ENCODE measurements at places on chromosomes 5 and 9.

- no peak for DNase-seq
Measured at GRCh38 chr5:112930082-112930344, 8.0 kb upstream of the REEP5 start.

DNA sequence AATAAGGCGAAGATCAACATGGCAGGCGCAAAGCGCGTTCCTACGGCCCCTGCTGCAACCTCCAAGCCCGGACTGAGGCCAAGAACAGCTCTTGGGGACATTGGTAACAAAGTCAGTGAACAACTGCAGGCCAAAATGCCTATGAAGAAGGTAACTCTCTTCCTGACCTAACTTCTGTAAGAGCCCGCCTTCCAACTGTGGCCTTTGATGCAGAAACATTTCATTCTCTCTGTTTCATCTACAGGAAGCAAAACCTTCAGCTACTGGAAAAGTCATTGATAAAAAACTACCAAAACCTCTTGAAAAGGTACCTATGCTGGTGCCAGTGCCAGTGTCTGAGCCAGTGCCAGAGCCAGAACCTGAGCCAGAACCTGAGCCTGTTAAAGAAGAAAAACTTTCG is 979 bp downstream of the CCNB1 start:
- no peak for DNase-seq

GRCh38 chr9:81680506-81680905 is 8.8 kb downstream of the TLE1 start:
- no peak for DNase-seq

GRCh38 chr9:84755380-84755779 is 85.9 kb downstream of the NTRK2 start:
- no peak for DNase-seq

DNA sequence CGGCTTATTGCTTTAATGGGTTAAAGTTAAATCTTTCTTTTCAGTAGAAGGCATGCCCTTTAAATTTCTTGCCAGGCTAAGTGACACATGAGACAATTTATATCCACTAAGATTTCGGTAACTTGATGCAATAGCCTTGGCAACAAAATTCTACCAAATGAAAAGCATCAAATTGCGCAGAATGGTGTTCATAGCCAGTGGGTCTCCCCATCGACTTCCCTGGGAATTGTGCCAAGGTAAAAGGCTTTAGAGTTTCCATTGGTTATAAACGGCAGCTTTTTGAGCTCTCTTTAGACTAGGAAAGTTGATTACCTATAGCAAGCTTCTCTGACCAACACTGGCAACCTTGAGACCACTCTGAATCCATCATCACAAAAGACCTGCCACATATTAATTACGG is 358.4 kb downstream of the ARRDC3 start:
- no peak for DNase-seq

GRCh38 chr5:151676314-151676712 is 10.4 kb downstream of the SPARC start:
- DNase-seq = no peak

- no peak for DNase-seq
Measured at GRCh38 chr5:57422341-57422740, 60.3 kb downstream of the ACTBL2 start.

DNA sequence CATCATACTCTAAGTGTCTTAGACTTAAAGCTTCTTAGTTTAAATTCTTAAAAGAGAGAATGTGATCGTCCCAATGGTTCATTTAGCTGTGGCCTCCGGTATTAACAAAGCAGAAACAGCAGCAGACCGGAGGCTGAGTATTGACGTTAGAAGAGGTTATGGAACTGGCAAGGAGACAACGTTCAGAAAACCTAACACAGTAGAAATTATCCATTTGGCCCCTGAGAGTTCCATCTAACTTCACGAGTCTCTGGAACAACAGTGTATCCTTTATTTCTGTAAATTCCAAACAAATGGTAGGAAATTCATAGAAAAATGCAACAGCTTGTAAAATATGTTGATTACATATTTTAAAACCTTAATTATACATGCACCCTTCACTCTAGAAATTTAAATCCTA is 107.3 kb upstream of the PTGER4 start:
- DNase-seq = no peak

GRCh38 chr5:10753178-10753577 is 7.9 kb downstream of the DAP start:
- DNase-seq = no peak

GRCh38 chr5:135397084-135397483 is 1.9 kb downstream of the MACROH2A1 start:
- no peak for DNase-seq

DNA sequence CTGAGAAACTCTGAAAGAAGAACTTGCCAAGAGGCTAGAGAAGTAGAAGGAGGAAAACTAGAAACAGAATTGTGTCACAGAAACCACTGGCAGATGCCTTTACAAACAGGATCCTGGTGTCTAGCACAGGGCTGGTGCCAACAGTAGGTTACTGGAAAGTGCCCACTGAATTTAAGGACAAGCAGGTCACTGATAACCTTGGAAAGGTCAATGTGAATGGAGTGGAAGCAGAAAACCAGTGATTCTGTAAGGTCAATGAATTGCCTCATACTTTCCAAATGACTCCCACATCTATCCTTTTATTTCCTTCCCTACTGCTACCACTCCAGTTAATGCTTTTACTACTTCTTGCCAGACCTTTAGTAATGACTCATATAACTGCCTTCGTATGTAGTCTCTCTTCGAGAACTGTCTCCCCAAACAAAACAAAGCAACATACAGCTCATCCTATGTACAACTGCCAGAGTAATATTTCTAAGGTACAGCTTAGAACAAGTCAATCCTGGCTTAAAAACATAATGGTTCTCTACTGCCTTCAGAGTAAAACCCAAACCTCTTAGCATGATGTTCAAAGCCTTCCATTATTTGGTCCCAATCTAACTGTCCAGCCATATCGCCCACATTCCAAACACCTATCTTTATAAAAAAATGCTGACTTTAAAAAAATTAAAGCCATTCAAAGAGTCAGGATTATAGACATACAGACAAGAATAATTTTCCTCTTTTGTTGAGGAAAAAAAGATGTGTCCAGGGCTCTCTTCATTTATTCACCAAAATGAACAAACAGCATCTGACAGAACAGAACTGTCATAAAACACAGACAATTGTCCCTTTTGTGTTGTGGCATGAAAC is 52.5 kb downstream of the NR3C1 start:
- no peak for DNase-seq

GRCh38 chr5:146675636-146676035 is 159.6 kb upstream of the GPR151 start:
- no peak for DNase-seq

- DNase-seq = peak; percentile 15
Measured at GRCh38 chr5:8184455-8185063, 315.6 kb downstream of the MTRR start.

GRCh38 chr5:157511651-157512644 is 51.9 kb downstream of the NIPAL4 start:
- DNase-seq = no peak

DNA sequence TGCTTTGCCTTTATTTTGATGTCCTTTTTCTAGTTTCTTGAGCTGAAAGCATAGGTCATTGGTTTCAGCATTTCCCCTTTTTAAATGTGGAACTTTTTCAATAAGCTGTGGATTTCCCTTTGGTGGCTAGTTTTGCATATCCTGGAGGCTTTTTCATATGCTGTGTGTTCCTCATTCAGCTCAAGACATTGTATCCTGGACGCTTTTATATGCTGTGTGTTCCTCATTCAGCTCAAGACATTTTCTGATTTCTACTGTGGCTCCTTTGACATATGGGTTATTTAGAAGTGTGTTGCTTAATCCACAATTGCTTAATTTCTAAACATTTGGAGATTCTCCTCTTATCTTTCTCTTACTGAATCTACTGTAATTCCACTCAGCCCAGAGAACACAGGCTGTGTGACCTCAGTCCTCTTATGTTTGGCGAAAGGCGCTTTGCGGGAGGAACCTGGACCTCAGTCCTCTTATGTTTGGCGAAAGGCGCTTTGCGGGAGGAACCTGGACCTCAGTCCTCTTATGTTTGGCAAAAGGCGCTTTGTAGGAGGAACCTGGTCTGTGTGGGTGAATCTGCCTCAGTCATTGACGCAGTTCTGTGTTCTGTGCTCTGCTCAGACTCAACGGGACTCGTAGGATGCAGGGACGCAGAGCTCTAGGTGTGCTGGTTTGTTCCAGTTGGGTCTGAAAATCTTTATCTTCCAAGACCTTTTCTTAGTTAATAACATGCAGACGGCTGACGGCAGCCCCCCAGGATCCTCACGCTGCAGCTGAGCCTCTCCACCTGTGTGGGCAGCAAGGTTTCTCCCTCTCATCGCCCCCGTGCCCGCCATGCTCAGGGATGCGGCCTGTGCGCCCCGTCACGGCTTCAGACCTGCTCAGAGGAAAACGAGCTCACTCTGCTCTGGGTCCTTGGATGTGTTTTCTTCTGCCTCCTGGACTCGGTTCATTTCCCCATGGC is 6.0 kb upstream of the SLC9A3 start:
- no peak for DNase-seq

GRCh38 chr9:134060546-134060945 is 7.3 kb downstream of the BRD3 start:
- DNase-seq = no peak

GRCh38 chr9:100366121-100366520 is 13.4 kb upstream of the TEX10 start:
- DNase-seq = no peak

- no peak for DNase-seq
Measured at GRCh38 chr9:90299968-90300367, 342.7 kb downstream of the DIRAS2 start.

DNA sequence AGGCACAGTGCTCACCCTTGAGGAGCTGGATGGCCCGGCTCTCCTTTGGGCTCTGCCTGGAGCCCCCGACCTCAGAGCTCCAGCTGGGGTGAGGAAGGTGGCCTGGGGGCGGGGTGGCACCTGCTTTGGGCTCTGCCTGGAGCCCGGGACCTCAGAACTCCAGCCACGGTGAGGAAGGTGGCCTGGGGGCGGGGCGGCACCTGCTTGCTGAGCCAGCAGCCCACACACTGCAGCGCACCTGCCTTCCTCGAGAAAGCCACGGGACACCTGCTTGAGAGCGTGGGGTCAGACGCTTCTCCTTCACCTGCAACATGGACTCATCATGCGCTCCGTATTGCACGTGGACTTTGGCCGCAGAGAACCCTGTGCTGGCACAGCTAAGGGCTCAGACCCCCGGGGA is 51.8 kb downstream of the IRX2 start:
- no peak for DNase-seq

GRCh38 chr5:142667831-142668230 is 18.1 kb downstream of the FGF1 start:
- no peak for DNase-seq
